Sciatic nerve (tissue), 2 donors: ENCODE measurements at places on chromosomes 11 and 22.

- peak; percentile 78 for DNase-seq
Measured at GRCh38 chr22:41833369-41834004, 582 bp downstream of the SREBF2 start.

DNA sequence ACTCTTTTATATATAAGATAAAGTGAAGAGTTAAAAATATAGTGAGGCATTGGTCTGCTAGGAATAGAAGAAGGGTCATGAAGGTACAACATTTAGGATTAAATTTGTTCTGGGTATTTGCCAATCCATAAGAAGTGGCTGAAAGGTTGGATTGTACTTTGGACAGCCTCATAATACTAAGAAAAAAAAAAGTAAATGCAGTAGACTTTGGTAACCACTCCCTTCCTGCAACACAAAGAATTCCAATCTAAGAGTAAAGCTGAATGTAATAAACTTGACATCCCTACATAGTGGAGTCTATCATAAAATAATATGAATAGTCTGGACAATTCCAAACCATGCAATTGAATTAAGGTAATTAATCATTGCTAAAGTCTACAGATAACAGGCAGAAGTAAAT is 2294.4 kb downstream of the LRRC4C start:
- DNase-seq = no peak

- DNase-seq = peak; percentile 87
Measured at GRCh38 chr11:12680246-12680939, 6.2 kb downstream of the TEAD1 start.

DNA sequence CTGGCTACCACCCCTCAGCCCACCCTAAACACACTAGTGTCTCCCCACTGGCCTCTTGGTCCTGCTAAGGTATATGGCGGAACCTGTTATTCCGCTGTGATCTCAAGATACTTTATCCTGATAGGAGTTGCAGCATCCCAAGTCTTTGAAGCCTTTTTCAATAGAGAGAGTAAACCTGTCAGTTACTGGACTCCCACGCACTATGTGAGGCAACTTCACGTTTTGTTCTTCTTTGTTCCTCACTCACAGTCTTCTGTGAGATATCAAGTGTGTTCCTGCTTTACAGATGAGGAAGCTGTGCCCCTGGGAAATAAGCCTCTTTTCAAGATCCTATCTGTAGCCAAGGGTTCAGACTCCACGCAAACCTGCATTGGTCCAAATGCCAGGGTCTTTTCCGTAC is 127.8 kb downstream of the MYO18B start:
- no peak for DNase-seq

DNA sequence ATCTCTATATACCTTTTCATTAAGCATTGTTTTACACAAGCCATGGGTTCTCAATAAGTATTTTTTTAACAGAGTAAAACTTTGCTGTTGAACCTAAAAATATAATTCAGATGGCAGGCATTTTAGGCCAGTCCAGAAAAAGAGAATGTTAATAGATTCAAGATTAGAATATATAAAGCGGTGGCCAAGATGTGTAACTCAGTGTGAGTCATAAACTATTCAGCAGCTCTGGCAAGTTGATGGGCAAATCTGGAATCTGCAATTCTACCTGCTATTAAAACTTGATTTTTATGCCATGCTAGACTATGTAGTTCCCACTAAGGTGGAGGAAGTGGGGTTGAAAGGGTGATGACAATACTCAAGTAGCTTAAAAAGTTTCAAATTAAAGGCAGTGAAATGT is 45.4 kb downstream of the CASP12 start:
- DNase-seq = no peak

DNA sequence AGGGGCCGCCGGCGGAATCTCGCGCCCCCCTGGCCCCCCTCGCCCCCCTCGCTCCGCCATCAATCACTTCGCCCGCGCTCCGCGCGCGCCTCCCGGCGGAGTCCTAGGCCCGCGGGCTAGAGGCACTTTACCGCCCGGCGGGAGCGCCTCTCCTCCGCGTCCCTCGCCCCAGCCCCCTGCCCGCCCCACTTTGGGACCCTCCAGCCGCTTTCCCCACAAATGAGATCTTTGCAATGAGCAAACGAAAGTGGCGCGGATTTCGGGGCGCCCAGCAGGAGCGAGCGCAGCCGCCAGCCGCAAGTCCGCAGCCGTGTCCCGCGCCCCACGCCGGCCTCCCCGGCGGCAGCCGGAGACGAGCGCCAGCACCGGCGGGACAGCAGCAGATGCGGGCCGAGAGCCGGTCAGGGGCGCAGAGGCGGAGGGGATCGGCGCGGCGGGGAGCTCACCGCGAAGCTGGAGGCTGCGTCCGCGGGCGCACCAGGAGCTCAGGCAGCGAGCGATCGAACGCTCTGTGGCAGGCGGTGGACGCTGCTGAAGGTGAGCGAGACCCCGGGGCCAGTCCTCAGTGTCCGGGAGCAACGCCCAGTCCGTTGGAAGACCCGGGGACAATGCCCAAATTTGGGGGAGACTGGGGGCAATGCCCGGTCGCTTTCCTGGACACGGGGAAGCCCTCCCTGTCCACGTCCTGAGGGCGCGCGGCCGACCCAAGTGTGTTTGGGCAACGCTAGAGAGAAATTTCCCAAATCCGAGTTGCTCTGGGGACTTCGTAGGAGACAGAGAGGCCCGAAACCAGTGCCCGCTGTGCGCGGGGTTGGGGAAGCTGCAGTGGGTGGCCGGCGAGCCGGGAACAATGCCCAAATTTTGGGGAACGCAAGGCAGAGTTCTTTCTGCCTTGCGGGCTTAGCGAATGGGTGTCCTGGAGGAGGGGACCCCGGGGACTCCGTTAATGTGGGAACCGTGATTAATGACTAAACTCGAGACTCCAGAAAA is 1.5 kb upstream of the IGF2 start:
- no peak for DNase-seq

- DNase-seq = no peak
Measured at GRCh38 chr22:18985780-18986179, 49.7 kb upstream of the PRODH start.

GRCh38 chr11:73539506-73540084 is 58.3 kb downstream of the FAM168A start:
- DNase-seq = no peak

DNA sequence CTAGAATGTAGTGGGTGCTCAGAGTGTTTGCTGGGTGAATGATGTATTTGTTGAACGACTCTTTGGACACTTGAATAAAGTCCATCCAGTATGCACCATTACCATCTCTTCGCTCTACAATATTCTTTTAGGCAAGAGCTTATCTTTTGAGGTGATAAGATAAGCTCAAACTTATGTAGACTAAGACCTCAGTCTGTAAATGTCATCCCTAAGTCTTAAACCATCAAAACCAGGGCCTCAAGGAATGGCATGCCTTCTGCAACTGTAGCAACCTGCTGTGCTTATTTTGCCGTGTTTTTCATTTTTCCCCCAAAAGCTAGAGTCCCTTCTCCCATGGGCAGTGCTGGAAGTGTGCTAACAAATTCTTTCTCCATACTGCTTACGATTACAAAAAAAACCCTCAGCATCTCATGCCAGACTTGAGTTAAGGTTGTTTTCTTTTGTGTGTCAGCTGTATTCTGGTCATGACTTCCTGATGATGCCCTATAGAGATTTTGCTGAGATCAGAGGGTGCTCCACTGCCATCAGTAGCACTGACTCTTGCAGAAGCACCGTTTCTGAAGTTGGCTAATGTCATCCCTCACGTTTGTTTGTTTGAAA is 27.8 kb downstream of the LIMK2 start:
- no peak for DNase-seq

DNA sequence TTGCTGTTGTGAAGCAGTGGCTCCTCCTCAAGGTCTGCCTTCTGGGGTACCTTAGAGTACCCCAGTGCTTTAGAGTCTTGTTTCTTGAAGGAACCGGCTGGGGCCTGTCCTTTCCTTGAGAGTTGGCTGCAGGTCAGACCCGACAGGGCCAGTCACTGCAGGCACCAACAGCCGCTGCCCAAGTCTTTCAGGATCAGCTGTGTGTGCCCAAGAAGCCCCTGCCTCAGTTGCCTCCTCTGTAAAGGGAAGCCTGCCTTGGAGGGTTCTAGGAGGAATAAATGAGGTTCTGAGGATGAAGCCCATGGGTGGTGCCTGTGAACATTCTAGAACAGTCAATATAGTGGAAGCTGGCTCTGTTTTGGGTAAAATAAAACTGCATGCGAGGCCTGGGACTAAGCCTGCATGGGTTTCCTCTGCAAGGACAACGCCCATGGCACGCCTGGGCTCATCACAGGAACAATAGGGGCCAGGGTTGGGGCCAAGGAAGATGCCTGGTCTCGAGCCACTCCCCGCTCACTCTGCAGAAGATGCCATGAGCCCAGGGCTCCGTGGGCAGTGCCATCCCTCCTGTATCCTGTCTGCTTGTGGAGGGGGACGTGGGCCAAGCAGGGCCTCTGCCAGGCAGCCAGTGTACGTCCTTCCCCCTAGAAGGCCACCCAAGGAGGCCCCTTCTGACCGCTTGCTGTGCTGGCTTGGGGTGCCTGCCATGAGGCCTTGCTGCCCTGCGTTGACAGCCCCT is 81.6 kb downstream of the MED15 start:
- no peak for DNase-seq

DNA sequence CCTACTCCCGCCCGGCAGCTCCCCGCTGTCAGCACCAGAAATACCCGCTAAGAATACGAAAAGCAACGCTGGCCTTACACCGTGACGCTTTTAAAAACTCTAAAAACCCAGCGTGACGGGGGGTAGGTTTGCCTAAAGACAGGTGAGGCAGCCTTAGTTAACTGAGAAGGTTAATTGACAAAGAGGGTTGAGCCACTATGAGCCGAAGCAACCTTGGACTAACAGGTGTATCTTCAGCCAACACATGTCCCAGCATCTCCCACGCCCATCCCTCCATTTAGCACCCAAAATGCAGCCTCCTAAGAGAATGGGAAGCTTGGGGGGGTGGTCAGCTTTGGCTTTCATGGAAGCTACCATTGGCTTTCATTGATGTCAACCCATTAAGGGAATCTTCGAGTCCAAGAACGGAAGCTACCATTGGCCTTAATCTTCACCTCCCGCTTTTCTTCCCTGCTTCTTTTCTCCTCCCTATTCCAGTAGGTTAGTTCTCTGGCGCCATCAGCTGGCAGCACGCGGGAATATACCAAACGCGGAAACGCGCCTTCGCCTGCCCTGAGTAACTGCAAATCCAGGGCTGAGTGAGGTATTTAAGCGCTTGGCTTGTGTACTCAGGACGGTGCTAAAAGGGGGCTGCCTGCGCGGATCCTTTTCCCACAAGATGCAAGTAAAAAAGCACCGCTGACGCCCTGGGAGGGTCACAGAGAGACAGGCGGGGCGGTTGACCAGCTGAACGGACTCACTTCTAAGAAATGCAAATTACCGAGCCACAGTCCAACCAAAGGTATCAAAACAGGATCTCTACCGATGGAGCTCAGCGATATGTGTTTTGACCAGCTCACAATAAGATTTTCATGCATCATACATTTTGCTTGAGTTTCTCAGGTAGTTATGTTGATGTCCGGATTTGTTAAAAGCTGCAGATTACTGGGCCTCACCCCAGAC is 38.5 kb upstream of the GLYATL1 start:
- DNase-seq = peak; percentile 84

DNA sequence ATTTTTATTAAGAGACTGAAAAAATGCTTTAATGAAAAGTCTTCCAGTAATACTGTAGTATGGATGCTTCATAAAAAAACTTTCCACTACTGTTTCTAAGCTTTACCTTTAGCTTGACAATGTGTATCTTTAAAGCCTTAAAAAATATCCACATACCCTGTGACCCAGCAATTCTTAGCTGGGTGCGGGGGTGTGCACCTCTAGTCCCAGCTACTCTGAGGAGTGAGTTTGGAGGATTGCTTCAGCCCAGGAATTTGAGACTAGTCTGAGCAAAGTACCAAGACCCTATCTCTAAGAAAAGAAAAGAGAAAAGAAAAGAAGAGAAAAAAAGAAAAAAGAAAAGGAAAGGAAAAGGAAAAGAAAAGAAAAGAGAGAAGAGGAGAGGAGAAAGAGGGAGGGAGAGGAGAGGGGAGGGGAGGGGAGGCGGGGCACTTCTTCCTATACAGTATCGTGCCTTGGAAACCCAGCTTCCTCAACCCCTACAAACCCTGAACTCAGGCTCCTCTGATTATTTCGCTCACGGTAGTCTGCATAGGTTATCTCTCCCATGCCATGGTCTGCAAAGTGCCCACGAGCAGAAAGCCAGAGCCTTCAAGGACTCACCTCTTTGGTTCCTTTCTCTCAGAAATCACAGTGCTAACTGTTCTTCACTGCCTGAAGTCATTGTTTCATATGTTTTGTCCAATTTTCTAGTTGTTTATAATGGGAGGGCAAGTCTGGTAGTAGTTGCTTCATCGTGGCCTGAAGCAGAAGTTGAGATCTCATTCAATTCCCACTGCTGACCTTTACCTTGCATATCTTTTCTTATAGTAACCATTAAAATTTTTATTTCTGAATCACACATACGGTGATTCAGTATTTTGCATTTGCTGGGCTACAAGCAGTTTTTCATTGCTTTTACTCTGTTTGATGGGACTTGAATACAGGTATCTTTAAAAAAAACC is 82.2 kb downstream of the FAM83F start:
- no peak for DNase-seq

DNA sequence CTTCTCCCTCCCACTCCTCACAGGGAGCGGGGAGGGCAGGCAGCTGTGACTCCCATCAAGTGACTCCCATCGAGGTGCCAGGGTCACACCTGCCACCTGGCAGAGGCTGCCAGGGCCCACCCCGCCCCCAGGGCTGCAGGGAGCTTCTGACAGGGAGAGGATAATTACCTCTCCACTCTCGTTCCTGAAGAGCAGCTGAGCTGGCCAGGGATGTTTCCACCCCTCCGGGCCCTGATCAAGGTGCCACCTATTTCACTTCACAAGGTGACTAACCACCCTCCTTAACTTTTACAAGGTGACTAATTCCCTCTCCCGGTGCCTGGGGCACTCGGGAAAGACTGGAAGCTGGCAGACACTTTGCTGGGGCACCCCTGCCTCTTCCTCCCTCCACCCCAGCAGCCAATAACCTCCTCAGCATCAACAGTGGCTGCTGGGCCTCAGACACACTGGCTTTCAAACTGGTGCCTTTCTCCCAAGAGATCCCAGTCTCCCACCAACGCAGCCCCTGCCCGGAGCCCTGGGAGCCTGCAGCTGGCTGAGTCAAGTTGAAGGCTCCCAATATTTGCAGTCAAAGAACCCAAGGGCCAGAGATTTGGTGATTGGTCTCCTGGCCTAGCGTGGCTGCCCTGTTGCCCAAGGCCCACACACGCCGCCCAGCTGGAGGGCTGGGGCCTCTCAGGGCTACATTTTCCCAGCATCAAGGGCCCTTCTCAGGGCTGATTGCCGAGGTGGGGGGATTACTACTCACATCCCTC is 22.0 kb upstream of the MYRF start:
- DNase-seq = no peak
